ENCODE measurements at places on chromosomes 4 and X. TPM values are rescaled to one million over a fixed set of nuclear protein-coding genes. Genes with fewer than 3 reads are reported as not detected.

The CTAG1A gene
- total RNA-seq = not detected

DNA sequence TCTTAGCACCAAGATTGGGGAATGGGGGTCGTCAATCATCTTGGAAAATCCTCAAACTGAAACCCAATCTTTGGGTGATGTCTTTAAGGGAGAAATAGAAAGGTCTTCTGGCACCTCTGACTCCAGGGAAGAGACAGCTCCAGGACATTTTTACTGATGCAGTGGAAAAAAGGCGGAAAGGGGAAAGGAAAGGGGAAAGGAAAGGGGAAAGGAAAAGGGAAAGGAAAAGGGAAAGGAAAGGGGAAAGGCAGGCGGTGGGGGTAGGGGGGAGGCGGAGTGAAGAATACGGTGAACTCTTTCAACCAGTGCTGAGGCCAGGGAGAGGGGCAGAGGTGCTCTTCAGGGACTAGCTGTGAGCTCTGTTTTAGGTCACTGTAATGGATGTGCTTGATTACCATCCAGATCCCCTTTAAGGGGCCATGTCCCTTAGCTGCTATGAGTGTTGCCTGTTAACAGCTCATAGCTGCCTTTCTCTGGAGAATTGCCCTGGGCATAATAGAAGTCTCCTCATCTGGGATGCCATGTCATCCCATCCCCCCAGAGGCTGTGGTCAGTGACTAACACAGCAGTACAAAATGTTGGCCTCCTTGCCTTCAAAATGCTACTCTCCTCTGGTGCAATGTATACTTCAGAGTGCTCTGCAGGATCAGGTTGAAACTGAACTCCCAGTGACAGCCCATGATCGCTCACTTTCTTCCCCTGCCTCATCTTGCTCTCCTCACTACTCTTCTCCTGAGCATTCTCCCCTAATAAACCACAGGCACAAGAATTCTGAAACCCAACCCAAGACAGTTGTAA, 92.4 kb upstream of the AP1S2 start:
- H3K27me3 ChIP-seq = peaks cover 74% of the 10 kb centered on the region
- H3K4me1 ChIP-seq = no peaks in the 10 kb centered on the region
- no peaks in the 10 kb centered on the region for H3K36me3 ChIP-seq
- no peak for DNase-seq
- H3K27ac ChIP-seq = no peak overlapping the region

The LRCH2 gene
- 1.1 TPM for total RNA-seq

DNA sequence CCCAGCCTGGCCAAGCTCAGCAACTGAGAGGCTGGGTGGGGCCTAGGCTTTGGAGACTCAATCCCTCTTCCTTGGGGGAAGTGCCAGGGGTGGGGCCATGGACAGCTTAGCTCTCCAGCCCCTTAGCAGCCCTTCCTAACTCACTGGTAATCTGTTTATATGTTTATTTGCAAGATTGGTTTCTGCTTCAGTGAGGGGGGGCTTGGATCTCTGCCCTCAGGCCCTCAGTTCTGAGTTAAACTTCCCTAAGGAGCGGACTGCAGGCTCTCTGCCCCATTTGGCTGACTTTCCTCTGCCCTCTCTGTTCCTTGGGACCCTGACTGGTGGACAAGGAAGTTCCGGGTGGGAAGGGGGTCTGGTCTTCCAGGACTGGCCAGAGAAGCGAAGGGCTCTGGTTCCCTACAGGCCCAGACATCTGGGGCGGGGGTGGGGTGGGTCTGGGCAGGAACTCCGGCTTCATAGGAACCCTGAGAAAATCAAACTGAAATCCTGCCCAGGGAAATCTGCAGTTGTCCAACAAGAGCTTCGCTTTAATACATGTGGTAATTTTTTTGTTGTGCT, 51.4 kb downstream of the NALF2 start:
- no peaks in the 10 kb centered on the region for H3K36me3 ChIP-seq
- H3K27ac ChIP-seq = no peak overlapping the region

- no peak for DNase-seq
- H3K36me3 ChIP-seq = no peaks in the 10 kb centered on the region
- no peak overlapping the region for H3K4me3 ChIP-seq
- no peak overlapping the region for H3K27ac ChIP-seq
These were observed 60.9 kb upstream of the SCRG1 start for GRCh38 chr4:173459857-173460256.

GRCh38 chr4:93648258-93648657, 180.3 kb upstream of the ATOH1 start:
- no peak overlapping the region for H3K4me3 ChIP-seq
- no peak overlapping the region for H3K27ac ChIP-seq
- DNase-seq = no peak
- no peaks in the 10 kb centered on the region for H3K27me3 ChIP-seq
- no peaks in the 10 kb centered on the region for H3K4me1 ChIP-seq

DNA sequence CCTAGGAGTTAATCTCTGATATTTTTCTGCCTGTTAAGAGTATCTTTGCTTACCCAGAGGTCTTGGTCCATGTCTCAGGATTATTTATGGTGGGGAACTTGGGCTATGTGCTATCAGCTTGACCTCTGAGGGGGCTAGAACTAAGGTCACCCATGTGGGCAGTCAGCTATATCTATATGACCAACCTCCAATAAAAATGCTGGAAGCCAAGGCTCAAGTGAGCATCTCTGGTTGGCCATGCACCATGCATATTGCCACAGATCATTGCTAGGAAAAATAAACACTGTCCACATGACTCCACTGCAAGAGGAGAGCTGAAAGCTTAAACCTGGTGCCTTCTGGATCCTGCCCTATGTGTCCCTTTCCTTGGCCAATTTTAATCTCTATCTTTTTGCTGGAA, 196.5 kb upstream of the SLC7A11 start:
- H3K27me3 ChIP-seq = no peaks in the 10 kb centered on the region
- no peaks in the 10 kb centered on the region for H3K4me1 ChIP-seq
- H3K36me3 ChIP-seq = no peaks in the 10 kb centered on the region

- H3K4me1 ChIP-seq = no peaks in the 10 kb centered on the region
- no peaks in the 10 kb centered on the region for H3K36me3 ChIP-seq
- DNase-seq = no peak
- no peaks in the 10 kb centered on the region for H3K27me3 ChIP-seq
- H3K4me3 ChIP-seq = no peak overlapping the region
These were observed 73.4 kb upstream of the LHFPL1 start for GRCh38 chrX:112753116-112753515.

The ADH1C gene
- total RNA-seq = 5.8 TPM

The CSAG1 gene
- not detected for total RNA-seq

- no peak overlapping the region for H3K27ac ChIP-seq
- peaks cover 5% of the 10 kb centered on the region for H3K4me1 ChIP-seq
- H3K4me3 ChIP-seq = no peak overlapping the region
- H3K36me3 ChIP-seq = no peaks in the 10 kb centered on the region
These were observed 135.9 kb downstream of the GATB start for GRCh38 chr4:151624626-151625565.

The NUDT10 gene
- total RNA-seq = not detected

DNA sequence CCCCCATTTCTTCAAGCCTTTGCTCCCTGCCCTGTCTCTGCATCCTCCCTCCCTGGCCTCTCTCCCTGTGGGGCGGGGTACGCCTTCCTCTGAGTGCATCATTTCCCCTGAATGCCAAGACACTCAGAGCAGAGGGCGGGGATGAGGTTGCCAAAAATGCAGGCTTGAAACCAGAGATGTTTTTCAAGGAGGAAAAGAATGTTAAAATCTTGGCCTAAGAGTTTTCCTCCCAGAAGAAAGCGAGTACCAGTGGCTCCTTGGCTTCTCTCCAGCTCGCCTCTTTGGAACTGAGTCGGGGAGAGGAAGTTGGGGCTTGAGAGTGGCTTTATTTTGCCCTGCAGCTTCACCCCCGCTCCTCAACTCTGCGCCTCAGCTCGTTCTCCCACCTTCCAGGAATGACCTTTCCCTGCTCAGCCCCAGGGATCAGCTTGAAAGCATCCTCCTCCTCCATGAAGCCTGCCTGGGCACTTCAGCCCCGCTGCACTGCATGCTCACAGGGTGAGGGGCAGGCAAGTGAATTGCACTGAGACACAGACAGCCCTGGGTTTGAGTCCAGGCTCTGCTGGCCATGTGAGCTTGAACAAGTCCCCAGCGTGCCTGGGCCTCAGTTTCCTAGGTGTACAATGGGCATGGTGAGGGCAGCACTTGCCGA, 57.5 kb upstream of the SORCS2 start:
- peak; percentile 40 for DNase-seq
- H3K4me1 ChIP-seq = peaks cover 8% of the 10 kb centered on the region
- H3K27me3 ChIP-seq = no peaks in the 10 kb centered on the region
- H3K27ac ChIP-seq = peak overlapping the region; percentile 16
- H3K4me3 ChIP-seq = no peak overlapping the region

DNA sequence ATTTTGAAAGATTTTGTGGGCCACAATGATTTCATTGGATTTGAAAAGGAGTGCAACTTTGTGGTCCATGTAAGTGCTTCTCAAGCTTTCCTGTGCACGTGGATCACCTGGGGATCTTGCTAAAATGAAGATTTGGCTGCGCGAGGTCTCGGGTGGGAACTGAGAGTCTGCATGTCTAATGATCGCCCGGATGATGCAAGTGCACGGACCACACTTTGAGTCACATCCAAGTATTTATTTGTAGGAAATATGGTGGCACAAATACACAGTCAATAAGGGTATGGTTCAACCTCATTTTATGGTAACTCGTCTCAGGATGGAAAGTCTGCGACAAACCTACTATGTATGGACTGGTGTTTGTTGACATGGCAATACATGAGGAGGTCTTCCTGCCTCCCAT, 899 bp downstream of the BMX start:
- no peak overlapping the region for H3K27ac ChIP-seq
- no peak for DNase-seq
- peak overlapping the region; percentile 5 for H3K4me3 ChIP-seq

DNA sequence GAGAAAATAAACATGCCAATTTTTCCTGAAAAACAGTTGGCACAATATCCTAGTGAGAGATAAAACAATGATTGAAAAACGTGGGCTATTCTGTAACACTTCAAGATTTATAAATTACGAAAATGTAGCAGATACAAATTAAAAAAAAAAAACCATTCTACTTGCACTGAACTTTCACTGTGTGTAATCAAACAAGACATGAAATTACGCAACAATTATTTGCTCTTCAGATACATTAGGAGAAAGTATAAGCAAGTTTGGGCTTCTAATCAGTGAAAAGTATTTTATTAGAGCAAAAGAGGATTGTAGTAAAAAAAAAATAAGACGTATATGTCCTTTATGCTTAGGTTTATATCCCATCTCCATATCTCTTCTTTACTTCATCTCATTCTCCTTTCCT, 320.4 kb downstream of the SPOCK3 start:
- no peak overlapping the region for H3K4me3 ChIP-seq
- no peaks in the 10 kb centered on the region for H3K4me1 ChIP-seq
- no peaks in the 10 kb centered on the region for H3K36me3 ChIP-seq
- no peaks in the 10 kb centered on the region for H3K27me3 ChIP-seq
- no peak overlapping the region for H3K27ac ChIP-seq

- H3K27ac ChIP-seq = no peak overlapping the region
- no peaks in the 10 kb centered on the region for H3K27me3 ChIP-seq
These were observed 215.0 kb downstream of the IL15 start for GRCh38 chr4:141851246-141851891.

The FAM241A gene
- 7.9 TPM for total RNA-seq

- no peaks in the 10 kb centered on the region for H3K36me3 ChIP-seq
- no peak for DNase-seq
- no peaks in the 10 kb centered on the region for H3K4me1 ChIP-seq
- no peaks in the 10 kb centered on the region for H3K27me3 ChIP-seq
These were observed 339.6 kb downstream of the ANKRD50 start for GRCh38 chr4:124372916-124373315.

DNA sequence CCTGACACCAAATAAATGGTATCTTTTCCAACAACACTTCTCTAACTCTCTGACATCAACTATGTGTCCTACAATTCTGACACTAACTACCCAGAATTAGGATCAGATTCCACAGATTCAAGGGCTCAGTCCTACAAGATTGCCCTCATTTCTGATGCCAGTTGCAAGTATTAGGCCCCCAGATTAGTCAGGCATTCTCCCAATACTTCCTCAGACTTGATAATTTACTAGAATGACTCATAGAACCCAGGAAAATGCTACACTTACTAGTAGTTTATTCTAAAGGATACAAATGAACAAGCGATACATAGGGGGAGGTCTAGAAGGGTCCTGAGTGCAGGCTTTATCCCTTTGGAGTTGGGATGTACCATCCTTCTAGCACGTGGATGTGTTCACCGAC, 8.5 kb downstream of the TIGD2 start:
- H3K4me3 ChIP-seq = no peak overlapping the region
- DNase-seq = no peak
- no peaks in the 10 kb centered on the region for H3K36me3 ChIP-seq
- H3K27me3 ChIP-seq = no peaks in the 10 kb centered on the region
- H3K4me1 ChIP-seq = no peaks in the 10 kb centered on the region

GRCh38 chrX:45806410-45807121, 605.9 kb upstream of the DIPK2B start:
- no peak for DNase-seq
- no peaks in the 10 kb centered on the region for H3K27me3 ChIP-seq
- peaks cover 40% of the 10 kb centered on the region for H3K4me1 ChIP-seq
- H3K4me3 ChIP-seq = peak overlapping the region; percentile 29
- H3K27ac ChIP-seq = no peak overlapping the region

DNA sequence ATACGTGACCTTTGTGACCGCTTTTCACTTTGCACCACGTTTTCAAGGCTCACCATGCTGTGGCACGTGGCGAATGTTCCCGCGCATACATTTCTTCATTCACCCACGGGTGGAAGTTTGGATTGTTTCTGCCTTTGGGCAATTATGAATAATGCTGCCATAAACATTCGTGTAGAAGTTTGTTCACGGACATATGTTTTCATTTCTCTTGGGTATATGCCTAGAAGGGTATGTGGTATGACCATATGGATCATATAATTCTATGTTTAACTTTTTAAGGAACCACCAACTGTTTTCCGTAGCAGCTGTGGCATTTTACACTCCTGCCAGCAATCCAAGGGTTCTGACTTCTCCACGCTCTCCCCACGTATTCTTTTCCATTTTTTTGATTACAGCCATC, 60.9 kb upstream of the MXD4 start:
- no peaks in the 10 kb centered on the region for H3K27me3 ChIP-seq
- no peaks in the 10 kb centered on the region for H3K36me3 ChIP-seq
- H3K27ac ChIP-seq = no peak overlapping the region
- no peaks in the 10 kb centered on the region for H3K4me1 ChIP-seq

The STOX2 gene
- total RNA-seq = 13.9 TPM

The GPC3 gene
- total RNA-seq = 5.1 TPM

GRCh38 chr4:19544446-19545125, 707.1 kb upstream of the SLIT2 start:
- H3K4me1 ChIP-seq = no peaks in the 10 kb centered on the region
- no peaks in the 10 kb centered on the region for H3K27me3 ChIP-seq
- no peak for DNase-seq
- no peak overlapping the region for H3K4me3 ChIP-seq

DNA sequence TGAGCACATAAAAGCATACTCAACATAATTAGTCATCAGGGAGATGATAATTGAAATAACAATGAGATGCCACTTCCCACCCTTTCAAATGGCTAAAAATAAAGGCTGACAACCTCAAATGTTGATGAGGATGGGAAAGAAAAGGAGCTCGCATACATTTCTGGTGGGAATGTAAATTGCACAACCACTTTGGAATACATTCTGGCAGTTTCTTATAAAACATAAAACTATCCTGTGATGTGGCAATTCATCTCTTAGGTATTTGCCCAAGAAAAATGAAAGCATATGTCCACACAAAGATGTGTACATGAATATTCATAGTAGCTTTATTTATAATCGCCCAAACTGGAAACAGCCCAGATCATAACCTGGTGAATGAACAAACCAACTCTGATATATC, 687 bp upstream of the ZNF275 start:
- H3K4me3 ChIP-seq = no peak overlapping the region
- H3K27me3 ChIP-seq = no peaks in the 10 kb centered on the region
- DNase-seq = no peak
- H3K27ac ChIP-seq = no peak overlapping the region

Data from heart right ventricle (tissue), 16 donors.